Activated naive CD8-positive, alpha-beta T cell treated with anti-CD3 and anti-CD28 coated beads, Interleukin-2, amount 10 ng/mL, durations not matched to agents 7 days and 5 days (primary cell): ENCODE measurements at places on chromosomes 12 and 14. TPM values are rescaled to one million over a fixed set of nuclear protein-coding genes. Genes with fewer than 3 reads are reported as not detected.

DNA sequence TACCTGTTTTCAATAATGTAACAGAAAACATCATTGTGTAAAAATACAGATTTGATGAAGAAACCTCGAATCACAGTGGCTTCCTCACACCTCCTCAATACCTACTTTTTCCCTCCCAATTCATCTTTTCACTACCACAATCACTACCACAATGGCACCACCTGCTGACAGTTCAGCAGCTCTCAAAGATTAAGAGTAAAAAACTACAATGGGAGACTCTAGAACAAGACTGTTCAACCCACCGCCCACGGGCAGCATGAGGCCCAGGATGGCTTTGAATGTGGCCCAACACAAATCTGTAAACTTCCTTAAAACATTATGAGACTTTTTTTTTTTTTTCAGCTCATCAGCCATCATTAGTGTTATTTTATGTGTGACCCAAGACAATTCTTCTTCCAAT, 15.2 kb downstream of the MED6 start:
- DNase-seq, result no peak
- no peaks in the 10 kb centered on the region for H3K4me1 ChIP-seq

The CNTN1 gene
- total RNA-seq, result not detected

The CYP27B1 gene
- total RNA-seq, result 2.4 TPM

The LALBA gene
- not detected for total RNA-seq

DNA sequence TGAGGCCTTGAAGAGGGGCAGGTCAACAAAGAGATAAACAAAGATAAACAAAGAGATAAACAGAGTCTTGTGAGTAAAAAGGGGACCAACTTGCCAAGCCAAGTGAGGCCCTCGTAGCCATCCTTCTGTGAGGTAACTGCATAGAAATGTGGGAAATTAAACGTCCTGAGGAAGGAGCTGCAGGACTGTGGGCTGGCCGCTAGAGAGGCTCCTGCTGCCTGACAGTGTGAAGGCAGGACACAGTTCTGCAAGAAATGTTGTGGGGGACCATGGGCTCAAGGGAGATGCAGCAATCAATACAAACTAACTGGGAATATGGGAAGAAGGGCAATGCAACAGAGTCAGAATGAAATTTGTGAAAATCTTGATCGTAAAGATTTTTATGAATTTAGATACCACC, 91.9 kb downstream of the SLC8A3 start:
- H3K27me3 ChIP-seq, result peaks cover 20% of the 10 kb centered on the region
- no peak for DNase-seq
- H3K36me3 ChIP-seq, result no peaks in the 10 kb centered on the region
- peaks cover 3% of the 10 kb centered on the region for H3K4me1 ChIP-seq
- no peak overlapping the region for H3K4me3 ChIP-seq
- no peak overlapping the region for H3K27ac ChIP-seq

The PTGDR gene
- 2.6 TPM for total RNA-seq

The MANSC4 gene
- not detected for total RNA-seq

- no peaks in the 10 kb centered on the region for H3K36me3 ChIP-seq
- H3K27me3 ChIP-seq, result no peaks in the 10 kb centered on the region
- DNase-seq, result no peak
- no peak overlapping the region for H3K27ac ChIP-seq
- no peak overlapping the region for H3K4me3 ChIP-seq
- no peaks in the 10 kb centered on the region for H3K4me1 ChIP-seq
Measured at GRCh38 chr12:18267427-18268099, 6.2 kb downstream of the PIK3C2G start.

The FAM90A1 gene
- not detected for total RNA-seq

The MYO1A gene
- 2.1 TPM for total RNA-seq

GRCh38 chr12:124774054-124774461, 89.6 kb downstream of the SCARB1 start:
- H3K4me3 ChIP-seq, result peak overlapping the region; percentile 67
- H3K27ac ChIP-seq, result peak overlapping the region; percentile 74
- no peak for DNase-seq
- peaks cover 16% of the 10 kb centered on the region for H3K27me3 ChIP-seq

The REP15 gene
- not detected for total RNA-seq

DNA sequence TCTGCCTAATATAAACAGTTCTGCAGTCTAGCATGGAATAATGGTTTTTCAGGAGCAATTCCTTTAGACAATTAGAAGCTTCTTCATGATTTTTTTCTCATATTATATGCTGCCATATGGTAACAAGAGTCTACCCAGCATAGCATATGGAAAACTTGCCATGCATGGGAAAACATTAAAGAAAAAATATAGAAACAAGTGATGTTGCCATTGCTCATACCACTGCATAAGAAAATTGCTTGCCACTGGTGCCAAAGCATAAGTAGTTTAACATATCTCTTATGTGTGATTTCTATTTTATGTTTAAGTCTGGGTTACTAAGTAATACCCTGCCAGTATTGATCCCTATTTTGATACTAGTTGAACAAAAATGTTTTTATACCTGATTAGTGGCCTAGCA, 171.2 kb downstream of the CCDC59 start:
- H3K36me3 ChIP-seq, result no peaks in the 10 kb centered on the region
- no peak for DNase-seq
- no peaks in the 10 kb centered on the region for H3K4me1 ChIP-seq
- H3K4me3 ChIP-seq, result no peak overlapping the region

The GAS2L3 gene
- total RNA-seq, result 4.2 TPM

The TBX5 gene
- not detected for total RNA-seq

The SBNO1 gene
- 41.1 TPM for total RNA-seq

The SRRM4 gene
- not detected for total RNA-seq

The KCNMB4 gene
- total RNA-seq, result 0.74 TPM

- no peaks in the 10 kb centered on the region for H3K27me3 ChIP-seq
- peaks cover 4% of the 10 kb centered on the region for H3K4me1 ChIP-seq
- no peaks in the 10 kb centered on the region for H3K36me3 ChIP-seq
Measured at GRCh38 chr14:99320105-99320572, 48.1 kb upstream of the BCL11B start.

- H3K27ac ChIP-seq, result peak overlapping the region; percentile 75
- DNase-seq, result no peak
- peaks cover 15% of the 10 kb centered on the region for H3K4me1 ChIP-seq
Measured at GRCh38 chr12:46430340-46430948, 57.9 kb upstream of the SLC38A2 start.

DNA sequence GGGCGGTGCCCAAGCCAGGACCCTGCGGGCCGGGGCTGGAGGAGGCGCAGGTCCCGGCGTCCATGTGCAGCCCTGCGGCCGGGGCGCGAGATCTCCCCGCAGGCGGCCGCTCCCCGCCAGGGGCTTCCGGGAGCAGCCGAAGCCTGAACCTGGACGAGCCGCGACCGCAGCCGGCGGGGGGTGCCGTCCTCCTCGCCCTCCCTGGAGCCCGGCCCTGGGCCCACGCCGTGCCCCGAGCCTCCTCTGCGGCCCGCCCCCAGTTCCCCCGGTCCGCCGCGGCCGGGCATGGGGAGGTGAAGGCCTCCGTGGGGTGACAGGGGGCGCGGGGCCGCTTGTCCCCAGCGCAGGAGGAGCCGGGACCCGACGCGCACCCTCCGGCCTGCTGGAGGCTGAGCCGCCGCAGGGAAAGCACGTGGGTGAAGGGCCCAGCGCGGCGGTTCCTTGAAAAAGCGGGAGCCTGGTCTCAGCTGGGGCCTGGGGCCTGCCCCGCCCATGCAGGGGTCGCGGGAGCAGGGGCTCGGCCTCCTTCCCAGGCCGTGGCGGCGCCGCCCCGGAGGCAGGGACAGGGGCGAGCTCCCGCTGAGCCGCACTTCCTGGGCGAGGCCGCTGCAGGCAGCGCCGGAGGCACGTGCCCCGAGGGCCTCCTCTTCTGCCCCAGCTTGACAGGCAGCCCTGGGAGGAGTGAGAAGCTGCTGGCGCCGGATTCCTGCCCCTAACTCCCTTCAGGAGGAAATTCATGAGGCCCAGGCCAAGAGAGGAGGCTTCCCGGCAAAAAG, 55.6 kb upstream of the PPP2R5C start:
- peak overlapping the region; percentile 67 for H3K27ac ChIP-seq
- peak; percentile 77 for DNase-seq
- H3K4me1 ChIP-seq, result peaks cover 18% of the 10 kb centered on the region
- peak overlapping the region; percentile 28 for H3K4me3 ChIP-seq
- peaks cover 19% of the 10 kb centered on the region for H3K27me3 ChIP-seq
- no peaks in the 10 kb centered on the region for H3K36me3 ChIP-seq

DNA sequence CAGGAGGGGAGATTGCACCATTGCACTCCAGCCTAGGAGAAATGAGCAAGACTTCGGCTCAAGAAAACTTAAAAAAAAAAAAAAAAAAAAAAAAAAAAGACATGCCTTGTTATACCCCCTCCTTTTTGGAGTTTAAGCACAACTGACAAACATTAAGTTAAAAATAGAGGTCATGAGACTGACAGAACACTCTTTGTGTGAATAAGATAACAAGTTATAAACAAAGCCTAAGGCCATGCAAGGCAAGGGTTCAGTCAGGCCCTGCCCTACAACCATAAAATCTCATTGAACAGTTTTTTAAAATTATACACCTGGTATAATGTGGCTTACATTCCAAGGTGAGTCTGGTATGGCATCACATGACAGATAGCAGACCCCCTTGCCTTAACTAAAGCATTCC, 39.3 kb downstream of the TSPAN19 start:
- peaks cover 2% of the 10 kb centered on the region for H3K4me1 ChIP-seq
- no peaks in the 10 kb centered on the region for H3K36me3 ChIP-seq
- H3K27ac ChIP-seq, result no peak overlapping the region
- no peak for DNase-seq

- no peaks in the 10 kb centered on the region for H3K36me3 ChIP-seq
- no peak overlapping the region for H3K4me3 ChIP-seq
- no peak overlapping the region for H3K27ac ChIP-seq
- no peak for DNase-seq
- no peaks in the 10 kb centered on the region for H3K4me1 ChIP-seq
- peaks cover 3% of the 10 kb centered on the region for H3K27me3 ChIP-seq
Measured at GRCh38 chr12:100463661-100464060, 10.0 kb upstream of the NR1H4 start.
